Memory B cell (primary cell): ENCODE measurements at places on chromosomes 6 and 20.

DNA sequence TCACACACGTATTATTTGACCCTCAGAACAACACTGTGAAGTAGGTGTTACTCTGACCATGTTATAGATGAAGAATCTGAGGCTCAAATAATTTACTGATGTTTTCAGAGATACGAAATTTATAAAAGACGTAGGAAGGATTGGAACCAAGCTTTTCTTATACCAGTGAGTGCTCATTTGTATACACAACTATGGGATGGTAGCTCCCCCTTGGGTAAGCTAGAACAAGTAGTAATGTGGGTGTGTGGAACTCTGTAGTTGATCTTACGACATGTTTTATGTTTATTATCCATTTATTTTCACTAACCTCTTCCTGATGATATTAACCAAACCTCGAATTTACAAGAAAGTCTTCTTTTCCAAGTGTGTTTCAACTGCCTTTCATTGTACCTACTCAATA, 248.5 kb downstream of the NKAIN2 start:
- no peak for DNase-seq

DNA sequence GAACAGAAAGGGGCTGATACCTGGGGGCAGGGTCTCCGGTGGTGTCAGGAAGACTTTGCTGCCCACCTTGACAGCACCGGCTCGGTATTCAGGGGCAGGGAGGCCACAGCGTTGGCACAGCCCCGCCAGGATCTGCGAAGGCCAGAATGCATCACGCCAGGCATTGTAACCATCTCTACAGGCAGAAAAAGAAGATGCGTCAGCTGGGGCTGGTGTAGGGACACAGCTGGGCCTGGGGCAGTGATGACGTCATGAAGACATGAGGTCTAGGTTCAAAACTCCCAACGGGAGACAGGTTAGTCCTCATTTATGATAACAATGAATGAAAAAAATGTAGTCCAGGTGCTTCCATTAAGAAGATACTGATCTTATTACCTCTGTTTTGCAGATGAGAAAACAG, 22.0 kb downstream of the ERGIC3 start:
- no peak for DNase-seq

DNA sequence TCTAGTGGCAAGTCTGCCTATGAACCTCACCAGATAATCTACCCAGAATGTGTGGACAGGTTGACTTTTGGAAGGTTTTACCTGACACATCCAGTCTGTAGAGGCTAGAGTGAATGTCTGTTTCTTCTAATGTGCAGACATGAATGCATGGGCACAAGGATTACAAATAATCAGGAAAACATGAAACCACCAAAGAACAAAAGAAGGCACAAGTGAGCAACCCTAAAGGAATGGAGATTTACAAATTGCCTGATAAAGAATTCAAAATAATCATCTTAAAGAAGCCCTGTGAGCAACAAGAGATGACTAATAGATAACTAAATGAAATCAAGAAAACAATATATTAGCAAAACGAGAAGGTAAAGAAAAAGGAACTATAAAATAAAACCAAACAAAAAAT, 876.1 kb upstream of the ADGRB3 start:
- no peak for DNase-seq

DNA sequence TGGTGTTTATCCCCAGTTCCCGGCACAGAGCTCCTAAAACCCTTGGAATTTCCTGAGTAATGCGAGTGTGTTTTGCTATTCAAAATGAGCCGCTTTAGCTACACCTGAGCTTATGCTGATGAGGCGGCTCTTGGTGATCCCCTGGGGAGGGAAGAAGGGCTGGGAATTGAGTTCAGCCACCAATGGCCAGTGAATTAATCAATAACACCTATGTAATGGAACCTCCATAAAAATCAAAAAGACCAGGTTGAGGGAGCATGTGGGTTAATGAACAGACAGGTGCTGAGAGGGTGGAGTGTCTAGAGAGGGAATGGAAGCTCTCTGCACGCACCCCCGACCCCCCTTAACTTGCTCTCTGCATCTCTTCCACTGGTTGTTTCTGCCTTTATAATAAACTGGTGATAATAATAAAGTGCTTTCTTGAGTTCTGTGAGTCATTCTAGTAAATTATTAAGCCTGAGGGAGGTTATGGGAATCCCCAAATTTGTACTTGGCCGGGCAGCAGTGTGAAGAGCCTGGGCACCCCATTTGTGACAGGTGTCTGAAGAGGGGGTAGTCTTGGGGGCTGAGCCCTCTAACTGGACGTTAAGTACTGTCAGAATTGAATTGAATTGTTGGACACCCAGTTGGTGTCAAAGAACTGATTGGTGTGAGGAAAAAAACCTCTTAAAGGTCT, 24.6 kb upstream of the SERPINB1 start:
- no peak for DNase-seq

DNA sequence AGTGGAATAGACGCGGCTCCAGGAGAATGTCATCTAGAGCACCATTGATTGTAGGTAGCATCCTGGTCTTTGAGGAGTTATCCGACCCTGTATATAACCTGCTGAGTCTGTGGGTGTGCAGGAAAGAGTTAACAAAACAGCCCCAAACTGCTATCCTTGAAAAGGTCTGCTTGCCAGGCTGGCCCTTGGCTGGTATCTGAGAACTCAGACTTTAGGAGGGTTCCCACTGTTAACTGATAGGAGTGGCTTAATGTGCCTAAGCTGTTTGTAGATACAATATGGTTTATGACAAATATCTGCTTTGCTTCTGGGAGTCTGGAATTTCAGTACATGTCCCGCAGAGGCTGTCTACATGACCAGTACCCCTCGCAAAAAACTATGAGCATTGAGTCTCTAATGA, 27.6 kb upstream of the MCUR1 start:
- DNase-seq, result no peak

- DNase-seq, result no peak
Observed at GRCh38 chr20:17648315-17648646, 33.8 kb downstream of the RRBP1 start.
